Omental fat pad (tissue), 4 donors: ENCODE measurements at places on chromosomes 3 and 15. TPM values are rescaled to one million over a fixed set of nuclear protein-coding genes. Genes with fewer than 3 reads are reported as not detected.
A peak's percentile ranks its signal among the peaks of the same experiment; 100 is the strongest.

DNA sequence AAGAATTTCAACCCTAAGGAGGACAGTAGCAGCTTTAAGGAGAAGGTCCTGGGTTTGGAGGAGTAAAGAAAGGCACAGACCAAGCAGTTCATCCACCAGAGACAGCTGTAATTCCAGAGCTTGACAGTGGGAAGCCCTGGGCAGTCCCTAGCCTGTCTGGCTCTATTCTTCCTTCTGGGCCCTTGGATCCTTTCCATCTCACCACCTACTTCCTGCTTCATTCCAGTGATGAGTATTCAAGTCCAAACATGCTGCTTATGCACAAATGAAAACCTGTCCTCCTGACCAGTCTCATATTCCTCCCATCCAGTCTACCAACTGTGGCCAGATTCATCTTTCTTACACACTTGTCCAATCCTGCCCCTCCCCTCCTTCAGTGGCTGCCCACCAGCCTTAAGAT lies 171.4 kb downstream of the CNTN3 start:
- no peak for DNase-seq

DNA sequence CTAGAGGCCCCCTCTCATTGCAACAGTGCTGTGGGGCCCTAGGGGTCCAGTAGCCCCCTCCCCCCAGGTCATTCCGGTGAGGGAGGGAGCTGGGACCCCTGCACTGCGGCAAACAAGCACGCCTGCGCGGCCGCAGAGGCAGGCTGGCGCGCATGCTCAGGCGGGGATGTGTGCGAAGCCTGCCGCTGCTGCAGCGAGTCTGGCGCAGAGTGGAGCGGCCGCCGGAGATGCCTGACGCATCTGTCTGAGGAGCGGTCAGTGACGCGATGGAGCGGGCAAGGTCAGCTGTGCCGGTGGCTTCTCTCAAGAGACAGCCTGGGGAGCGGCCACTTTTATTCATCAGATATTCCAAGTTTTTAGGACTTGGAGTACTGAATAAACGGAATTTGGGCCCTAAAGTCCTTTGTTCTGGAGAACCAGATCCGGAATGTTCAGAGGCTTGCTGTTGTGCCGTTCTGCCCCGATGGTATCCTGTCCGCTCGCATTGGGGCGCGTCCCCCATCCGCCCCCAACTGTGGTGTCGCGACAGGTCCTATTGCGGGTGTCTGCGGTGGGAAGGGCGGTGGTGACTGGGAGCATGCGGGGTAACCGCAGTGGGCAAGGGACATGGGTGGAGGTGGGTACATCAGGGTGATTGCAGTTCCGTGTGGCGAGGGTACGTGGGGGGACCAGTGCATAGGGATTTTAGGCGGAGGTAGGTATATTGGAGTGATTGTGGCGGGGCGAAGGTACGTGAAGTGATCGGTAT lies at the start of the genes SNRPN and SNURF:
Gene SNRPN, plus strand, starts transcription at position 205 of the 748 bp plus-strand sequence. CDS start 19,467 bp downstream, outside the sequence.
Gene SNURF, plus strand, starts transcription at position 205 of the 748 bp plus-strand sequence. Its CDS starts 62 bp downstream, at position 267.
- DNase-seq: peak; percentile 35

MME gene
- 109 TPM for total RNA-seq

- DNase-seq: no peak
These were observed 608.4 kb upstream of the CFAP20DC start for GRCh38 chr3:59658274-59658673.

DNA sequence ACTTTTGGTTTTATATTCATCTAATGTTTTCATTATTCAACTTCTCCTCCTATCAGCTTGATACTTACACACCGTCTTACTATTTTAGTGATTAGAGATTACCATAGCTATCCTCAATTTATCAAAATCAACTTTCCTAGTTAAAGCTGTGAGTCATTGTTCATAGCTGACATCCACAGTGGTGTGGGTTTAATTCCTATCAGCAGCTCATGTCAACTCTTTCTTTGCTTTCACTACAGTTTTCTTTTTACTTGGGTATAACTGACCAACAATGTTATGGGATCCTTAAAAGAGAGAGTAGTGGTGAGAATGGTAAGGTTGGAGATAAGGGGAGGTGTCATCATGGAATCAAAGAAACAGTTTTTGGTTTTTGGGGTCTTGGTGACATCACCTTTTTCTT lies 112.7 kb downstream of the NFKBIZ start:
- DNase-seq: no peak

NR1I2 gene
- total RNA-seq: not detected

DNA sequence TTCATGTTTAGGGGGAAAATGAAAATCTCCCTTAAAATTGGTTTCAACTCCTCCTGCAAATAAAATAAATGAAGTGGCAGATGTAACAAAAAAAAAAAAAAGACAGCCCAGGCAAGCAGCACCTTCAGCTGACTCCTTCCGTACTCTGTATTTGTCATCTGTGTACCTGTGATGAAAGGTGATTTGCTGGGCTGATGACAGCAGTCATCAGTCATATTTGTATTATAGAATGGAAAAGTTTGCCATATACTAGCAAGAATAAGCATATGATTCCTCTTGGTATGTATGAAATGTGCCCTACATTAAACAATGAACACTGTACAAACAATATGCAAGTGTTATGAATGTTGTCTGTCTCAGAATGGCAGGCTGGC lies 44.1 kb upstream of the WWTR1 start:
- no peak for DNase-seq

DNA sequence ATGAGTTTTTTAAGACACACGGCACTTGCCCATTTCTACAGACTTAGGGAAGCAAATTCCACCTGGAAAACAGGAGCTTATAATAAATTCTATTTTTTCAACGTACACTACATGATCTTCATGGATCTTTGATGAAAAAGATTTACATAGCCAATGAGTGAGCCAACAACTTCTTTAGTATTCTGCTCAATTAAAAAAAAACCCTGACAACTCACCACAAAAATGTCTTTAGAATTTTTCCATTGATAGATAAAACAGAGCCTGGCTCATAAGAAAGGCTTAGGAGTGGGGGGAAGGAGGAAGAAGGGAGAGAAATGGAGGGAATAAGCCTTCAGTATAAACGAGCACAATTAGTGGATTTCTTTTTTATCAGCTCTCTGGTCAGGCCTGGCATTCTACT lies 126.7 kb downstream of the ATP10A start:
- DNase-seq: no peak

- no peak for DNase-seq
These were observed 17.3 kb upstream of the SRGAP3 start for GRCh38 chr3:9266716-9267115.

IL17RB gene
- not detected for total RNA-seq

DNA sequence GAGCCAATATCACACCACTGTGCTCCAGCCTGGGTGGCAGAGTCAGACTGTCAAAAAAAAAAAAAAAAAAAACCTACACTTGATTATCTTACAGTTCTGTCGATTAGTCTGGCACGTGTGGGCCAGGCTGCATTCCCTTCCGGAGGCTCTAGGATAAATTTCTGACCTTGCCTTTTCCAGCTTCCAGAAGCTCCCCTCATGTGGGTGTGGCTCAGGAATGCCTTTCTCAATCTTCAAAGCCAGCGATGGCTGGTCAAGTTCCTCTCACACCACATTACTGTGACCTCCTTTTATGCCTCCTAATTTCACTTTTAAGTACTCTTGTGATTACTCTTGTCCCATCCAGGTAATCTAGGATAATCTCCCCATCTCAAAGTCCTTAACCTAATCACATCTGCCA lies 58.2 kb upstream of the DUT start:
- DNase-seq: no peak

DNA sequence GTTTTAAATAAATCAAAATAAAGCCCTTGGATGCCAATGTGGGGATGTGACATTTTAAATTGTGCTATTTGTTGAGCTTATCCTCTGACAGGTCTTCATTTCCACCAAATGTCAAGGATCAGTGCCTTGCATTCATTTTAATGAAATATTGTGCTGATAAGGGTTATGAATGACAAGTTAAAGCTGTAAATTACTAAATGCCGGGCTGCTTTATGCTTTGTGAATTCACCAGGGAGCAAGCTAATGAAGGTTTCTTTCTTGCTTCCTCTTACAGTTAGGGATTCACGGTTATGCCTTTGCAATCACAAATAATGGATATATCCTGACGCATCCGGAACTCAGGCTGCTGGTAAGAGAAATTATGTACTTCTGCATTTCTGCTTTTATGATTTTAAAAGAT lies 81.7 kb downstream of the LRTM1 start:
- DNase-seq: no peak

SPINT1 gene
- 13.9 TPM for total RNA-seq

CCR1 gene
- 88.6 TPM for total RNA-seq

DNA sequence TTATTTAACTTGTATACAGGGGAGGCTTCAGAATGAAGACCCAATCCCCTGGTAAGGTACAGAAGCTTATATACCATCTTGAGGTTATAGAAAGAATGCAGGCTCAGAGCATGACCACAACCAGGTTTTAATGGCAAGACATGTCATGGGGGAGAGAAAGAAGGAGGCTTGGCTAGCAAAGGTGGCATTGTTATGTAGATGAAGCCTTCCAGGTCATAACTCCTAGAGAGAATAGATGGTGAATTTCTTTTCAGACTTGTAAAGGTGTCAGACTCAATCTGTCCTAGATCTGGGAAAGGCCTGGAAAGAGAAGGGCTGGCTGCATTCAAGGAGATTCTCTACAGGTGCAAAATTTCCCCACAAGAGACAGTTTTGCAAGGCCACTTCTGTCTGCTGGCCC lies 99.4 kb upstream of the CTDSPL start:
- no peak for DNase-seq

GPR149 gene
- not detected for total RNA-seq

GRCh38 chr3:37986479-37987314 lies 3.9 kb upstream of the VILL start:
- no peak for DNase-seq

AADACL2 gene
- 1.1 TPM for total RNA-seq

DNA sequence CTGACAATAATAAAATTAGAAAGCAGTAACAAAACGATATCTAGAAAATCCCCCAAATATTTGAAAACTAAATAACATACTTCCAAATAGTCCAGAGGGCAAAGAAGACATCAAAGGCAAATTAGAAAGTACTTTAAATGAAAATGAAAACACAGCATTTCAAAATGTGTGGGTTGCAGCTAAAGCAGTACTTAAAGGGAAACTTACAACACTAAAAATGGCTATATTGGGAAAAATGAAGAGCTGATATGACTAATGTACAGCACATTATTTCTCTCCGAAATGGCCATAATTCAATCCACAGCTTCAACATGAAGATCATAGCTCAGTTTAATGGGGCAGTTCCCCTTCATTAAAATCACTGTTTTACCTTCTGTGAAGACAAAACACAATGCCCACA lies 71.9 kb downstream of the FBXL22 start:
- no peak for DNase-seq

GRCh38 chr3:195195321-195196209 lies 75.4 kb downstream of the XXYLT1 start:
- DNase-seq: no peak

DNA sequence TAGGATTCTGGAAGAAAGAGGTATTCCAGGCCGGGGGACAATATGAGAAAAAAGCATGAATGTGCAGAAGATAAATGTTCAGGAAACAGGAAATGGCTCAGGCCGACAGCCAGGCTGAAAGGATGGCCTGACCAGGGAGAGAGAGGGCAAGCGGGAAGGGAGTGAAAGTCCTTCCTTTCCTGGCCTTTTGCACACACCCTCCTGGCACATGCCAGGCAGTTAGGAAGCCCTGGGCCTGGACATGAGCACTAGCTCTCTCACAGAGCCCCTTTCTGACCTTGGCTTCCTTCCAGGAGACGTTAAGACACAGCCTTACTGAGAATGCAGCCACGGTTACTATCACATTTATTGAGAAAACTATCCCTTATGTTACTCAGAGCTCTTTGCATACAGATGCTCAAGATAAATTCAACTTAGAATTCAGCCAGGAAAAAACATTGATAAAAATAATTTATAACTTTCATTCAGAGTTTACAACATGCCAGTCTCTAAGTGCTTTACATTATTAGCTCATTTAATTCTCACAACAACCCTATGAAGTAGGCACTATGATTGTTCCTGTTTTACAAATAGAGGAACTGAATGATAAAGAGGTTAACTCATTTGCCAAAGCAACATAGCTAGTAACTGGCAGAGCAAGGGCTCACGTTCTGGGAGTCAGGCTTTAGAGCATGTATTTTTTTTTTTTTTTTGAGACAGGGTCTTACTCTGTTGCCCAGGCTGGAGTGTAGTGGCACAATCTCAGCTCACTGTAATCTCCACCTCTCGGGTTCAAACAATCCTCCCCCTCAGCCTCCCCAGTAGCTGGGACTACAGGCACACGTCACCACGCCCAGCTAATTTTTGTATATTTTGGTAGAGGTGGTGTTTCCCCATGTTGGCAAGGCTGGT lies 39.4 kb upstream of the SMAD3 start:
- no peak for DNase-seq

- DNase-seq: no peak
These were observed 110.4 kb downstream of the TMEM266 start for GRCh38 chr15:76169911-76170800.

DNA sequence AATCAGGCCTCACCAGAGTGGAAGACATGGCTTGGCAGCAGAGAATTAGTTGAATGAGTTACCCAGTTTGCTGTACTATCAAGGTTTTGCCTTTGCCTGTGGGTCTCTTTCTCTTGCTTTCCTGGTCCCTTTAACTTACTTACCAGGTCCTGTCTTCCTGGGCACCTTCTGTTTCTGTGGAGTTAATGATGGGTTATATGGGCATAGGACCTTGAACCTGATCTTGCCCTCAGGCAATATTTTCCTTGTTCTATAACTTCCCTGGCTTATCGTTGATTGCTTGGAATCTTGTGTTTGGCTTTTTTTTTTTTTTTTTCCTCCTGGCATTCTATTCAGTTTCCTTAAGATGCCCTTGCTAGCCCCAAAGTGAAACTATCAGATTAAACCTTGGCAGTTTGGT lies 106.8 kb downstream of the HHLA2 start:
- DNase-seq: no peak

- DNase-seq: no peak
These were observed 210.5 kb downstream of the CLSTN2 start for GRCh38 chr3:140145528-140145927.

- DNase-seq: no peak
These were observed 29.5 kb downstream of the SCN11A start for GRCh38 chr3:39022286-39022630.
